Chondrocyte (in vitro differentiated cells): ENCODE measurements at places on chromosomes 6 and 20. TPM values are rescaled to one million over a fixed set of nuclear protein-coding genes. Genes with fewer than 3 reads are reported as not detected.

DNA sequence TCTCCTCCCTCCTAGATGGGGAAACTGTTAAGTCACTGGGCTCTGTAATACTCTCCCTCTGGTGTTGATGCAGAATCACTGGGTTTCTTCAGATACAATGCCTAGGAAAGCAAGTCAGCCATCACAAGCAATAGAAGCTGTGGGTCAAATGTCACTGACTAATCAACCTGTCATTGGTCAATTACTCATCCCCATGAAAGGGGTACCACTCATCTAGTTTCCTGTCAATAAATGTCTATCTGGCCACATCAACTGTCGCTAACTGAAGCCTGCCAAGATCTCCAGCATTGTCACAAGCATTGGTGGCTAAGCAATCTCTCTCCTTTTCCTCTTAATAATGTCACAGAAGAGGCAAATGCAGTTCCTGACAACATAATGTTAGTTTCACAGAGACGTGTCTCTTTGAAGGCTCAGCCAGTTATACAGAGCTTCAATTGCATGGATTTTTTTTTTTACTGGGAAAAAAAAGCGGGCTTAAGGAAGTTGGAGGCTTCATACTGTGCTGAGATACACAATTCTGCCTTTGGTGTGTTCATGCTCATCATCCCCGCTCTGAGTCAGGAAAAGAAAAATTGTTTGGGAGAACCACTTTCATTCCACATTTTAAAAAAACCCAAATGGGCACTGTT is 355.9 kb downstream of the BTBD9 start:
- peaks cover 4% of the 10 kb centered on the region for H3K4me1 ChIP-seq
- H3K27ac ChIP-seq: no peak overlapping the region
- no peak overlapping the region for H3K4me3 ChIP-seq
- no peak for DNase-seq
- peaks cover 1% of the 10 kb centered on the region for H3K36me3 ChIP-seq

GRCh38 chr6:111706841-111707391 is 101.2 kb upstream of the TRAF3IP2 start:
- H3K27ac ChIP-seq: no peak overlapping the region
- H3K4me3 ChIP-seq: no peak overlapping the region
- H3K27me3 ChIP-seq: no peaks in the 10 kb centered on the region

MCHR2 gene
- not detected in 3 replicates for total RNA-seq

- peak overlapping the region; percentile 89 for H3K27ac ChIP-seq
- H3K27me3 ChIP-seq: no peaks in the 10 kb centered on the region
- H3K4me3 ChIP-seq: peak overlapping the region; percentile 7
- H3K4me1 ChIP-seq: peaks cover 34% of the 10 kb centered on the region
- no peak for DNase-seq
Observed at GRCh38 chr6:83378621-83379388, 52.0 kb downstream of the ME1 start.

MYLK2 gene
- 1.3 to 3.3 TPM (median 2.9 TPM) in 3 replicates for total RNA-seq

DNA sequence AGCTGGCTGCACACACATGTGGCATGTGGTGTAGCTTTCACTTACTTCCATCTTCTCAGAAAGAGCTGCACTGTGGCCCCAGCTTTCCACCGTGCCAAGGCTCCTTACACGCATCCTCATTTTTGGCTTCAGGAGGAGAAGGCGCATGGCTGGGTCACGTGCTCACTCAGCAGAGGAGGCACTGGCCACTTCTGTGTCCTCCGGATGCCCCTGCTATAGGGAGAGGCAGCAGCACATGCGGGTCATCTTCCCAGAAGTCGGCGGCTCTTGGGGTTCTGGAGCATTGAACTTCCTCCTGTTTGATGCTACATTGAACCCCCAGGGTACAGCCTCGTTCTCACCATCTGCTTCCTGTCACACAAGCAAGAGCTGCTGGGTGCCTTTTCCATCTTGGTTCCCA is 111.3 kb downstream of the FAM120B start:
- H3K4me1 ChIP-seq: peaks cover 8% of the 10 kb centered on the region
- H3K4me3 ChIP-seq: no peak overlapping the region
- H3K27ac ChIP-seq: no peak overlapping the region
- DNase-seq: peak; percentile 72
- H3K36me3 ChIP-seq: peaks cover 5% of the 10 kb centered on the region
- no peaks in the 10 kb centered on the region for H3K27me3 ChIP-seq

- DNase-seq: no peak
- no peaks in the 10 kb centered on the region for H3K27me3 ChIP-seq
- peaks cover 3% of the 10 kb centered on the region for H3K36me3 ChIP-seq
- H3K4me1 ChIP-seq: no peaks in the 10 kb centered on the region
Observed at GRCh38 chr6:169646906-169647567, 54.8 kb downstream of the WDR27 start.

DNA sequence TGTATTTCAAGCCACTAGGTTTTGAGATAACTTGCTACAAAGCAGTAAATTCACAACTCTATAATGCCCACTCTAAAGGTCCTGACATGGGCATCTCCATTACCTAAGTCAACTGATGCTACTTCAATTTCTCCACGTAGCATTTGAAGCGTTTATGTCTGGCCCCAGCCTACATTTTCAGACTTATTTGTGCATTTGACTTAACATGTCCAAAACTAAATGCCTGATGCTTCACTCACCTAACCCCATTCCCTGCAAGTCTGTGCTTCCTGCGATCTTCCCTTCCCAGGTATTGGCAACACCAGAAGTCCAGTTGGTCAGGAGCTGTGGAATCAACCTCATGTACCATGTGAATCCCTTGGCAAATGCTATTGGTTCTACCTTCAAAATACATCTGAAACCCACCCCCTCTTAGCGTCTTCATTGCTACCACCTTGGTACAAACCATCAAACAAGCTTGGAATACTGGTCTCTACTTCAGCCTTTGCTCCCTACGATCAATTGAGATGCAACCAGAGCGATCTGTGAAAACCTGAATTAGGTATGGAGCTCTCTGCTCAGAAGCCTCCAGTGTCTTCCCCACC is 12.8 kb upstream of the ZNFX1 start:
- H3K27me3 ChIP-seq: no peaks in the 10 kb centered on the region
- H3K4me1 ChIP-seq: peaks cover 41% of the 10 kb centered on the region
- no peak overlapping the region for H3K4me3 ChIP-seq
- no peak for DNase-seq
- H3K36me3 ChIP-seq: peaks cover 49% of the 10 kb centered on the region

TSHZ2 gene
- 0.28 to 0.37 TPM in 2 of 3 replicates, not detected in the other for total RNA-seq

MOG gene
- total RNA-seq: 0.82 TPM in 1 of 3 replicates, not detected in the others

SLC35D3 gene
- not detected in 3 replicates for total RNA-seq

DNA sequence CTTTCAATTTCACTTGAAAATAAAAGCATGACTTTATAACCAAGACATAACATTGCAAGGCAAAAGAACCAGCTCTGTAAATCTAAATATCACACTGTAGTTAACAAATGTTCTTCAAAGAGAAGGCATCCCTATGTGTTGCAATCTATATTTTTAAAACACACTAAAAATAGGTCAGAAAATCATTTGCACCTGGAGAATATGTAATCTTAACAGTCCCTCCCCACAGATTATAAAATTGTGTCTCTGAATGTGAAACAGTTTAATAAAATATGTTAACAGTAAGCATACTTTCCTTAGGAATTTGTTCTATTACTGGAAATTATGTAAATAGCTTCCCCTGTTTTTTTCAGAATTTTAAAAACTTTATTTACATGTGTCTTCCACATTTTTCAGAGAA is 351.9 kb downstream of the COL12A1 start:
- no peak overlapping the region for H3K27ac ChIP-seq
- no peaks in the 10 kb centered on the region for H3K36me3 ChIP-seq
- H3K27me3 ChIP-seq: no peaks in the 10 kb centered on the region
- no peak for DNase-seq
- no peak overlapping the region for H3K4me3 ChIP-seq
- peaks cover 15% of the 10 kb centered on the region for H3K4me1 ChIP-seq

- H3K4me3 ChIP-seq: no peak overlapping the region
- no peak overlapping the region for H3K27ac ChIP-seq
- H3K27me3 ChIP-seq: no peaks in the 10 kb centered on the region
- H3K4me1 ChIP-seq: no peaks in the 10 kb centered on the region
Observed at GRCh38 chr6:139341060-139341459, 33.4 kb downstream of the CITED2 start.

GRCh38 chr6:126724821-126725220 is 384.9 kb downstream of the CENPW start:
- peaks cover 5% of the 10 kb centered on the region for H3K36me3 ChIP-seq
- peaks cover 7% of the 10 kb centered on the region for H3K4me1 ChIP-seq
- DNase-seq: no peak
- H3K27me3 ChIP-seq: no peaks in the 10 kb centered on the region

DNA sequence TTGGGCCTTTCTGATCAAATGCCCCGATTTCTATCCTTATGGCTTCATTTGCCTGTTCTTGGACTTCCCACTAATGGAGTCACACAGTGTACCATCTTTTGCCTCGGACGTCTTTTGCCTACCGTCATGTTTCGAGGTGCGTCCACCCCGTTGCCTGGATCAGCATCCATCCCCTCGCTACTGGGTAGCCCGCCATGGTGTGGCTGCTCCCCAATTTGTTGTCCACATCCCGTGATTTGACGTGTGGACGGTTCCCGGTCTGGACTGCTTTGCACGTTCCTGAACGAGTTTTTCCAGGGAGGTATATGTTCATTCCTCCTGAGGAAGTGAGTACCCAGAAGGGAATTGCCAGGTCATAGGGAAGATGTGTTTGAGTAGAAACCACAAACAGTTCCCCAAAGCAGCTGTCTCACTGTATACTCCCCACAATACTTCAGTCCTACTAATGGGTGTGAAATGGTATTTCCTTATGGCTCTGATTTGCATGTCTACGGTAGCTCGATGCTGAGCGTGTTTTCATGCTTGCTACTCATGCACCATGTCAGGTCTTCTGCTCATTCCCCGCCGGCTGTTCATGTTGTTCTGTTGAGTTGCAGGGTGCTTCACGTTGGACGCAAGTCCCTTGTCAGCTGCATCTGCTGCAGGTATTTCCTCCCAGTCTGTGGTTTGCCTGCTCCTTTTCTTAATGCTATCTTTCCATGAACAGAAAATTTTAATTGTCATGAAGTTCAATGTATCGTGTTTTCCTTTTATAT is 86.8 kb upstream of the AFDN start:
- no peak for DNase-seq
- H3K4me1 ChIP-seq: peaks cover 8% of the 10 kb centered on the region
- no peak overlapping the region for H3K4me3 ChIP-seq
- H3K27ac ChIP-seq: no peak overlapping the region
- no peaks in the 10 kb centered on the region for H3K36me3 ChIP-seq

- no peak overlapping the region for H3K27ac ChIP-seq
- peaks cover 4% of the 10 kb centered on the region for H3K36me3 ChIP-seq
- no peak overlapping the region for H3K4me3 ChIP-seq
- no peaks in the 10 kb centered on the region for H3K27me3 ChIP-seq
- peaks cover 62% of the 10 kb centered on the region for H3K4me1 ChIP-seq
Observed at GRCh38 chr6:147211831-147212230, 7.6 kb downstream of the STXBP5 start.

GRCh38 chr6:31270788-31271640 is 878 bp downstream of the HLA-C start:
- H3K4me3 ChIP-seq: peak overlapping the region; percentile 77
- peaks cover 35% of the 10 kb centered on the region for H3K27me3 ChIP-seq
- DNase-seq: peak; percentile 81
- H3K36me3 ChIP-seq: peaks cover 11% of the 10 kb centered on the region

DNA sequence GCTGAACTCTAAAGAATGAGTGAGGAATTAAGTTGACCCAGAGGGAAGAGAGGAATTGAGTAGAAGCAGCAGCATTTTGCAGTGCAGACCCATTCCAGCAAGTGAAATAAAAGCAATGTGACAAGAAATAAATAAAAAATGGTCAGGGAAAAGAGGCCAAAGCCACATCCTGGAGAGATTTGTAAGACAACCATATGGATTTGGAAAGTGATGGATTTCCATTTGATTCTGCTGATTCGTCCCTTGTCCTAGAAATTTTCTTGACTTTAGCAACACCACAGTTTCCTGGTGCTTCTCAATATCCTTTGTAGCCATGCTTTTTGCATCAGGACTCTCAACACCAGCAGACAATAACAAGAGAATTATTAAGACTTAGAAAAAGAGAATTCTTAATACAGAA is 29.8 kb downstream of the ANKEF1 start:
- peaks cover 8% of the 10 kb centered on the region for H3K4me1 ChIP-seq
- H3K36me3 ChIP-seq: no peaks in the 10 kb centered on the region
- peaks cover 3% of the 10 kb centered on the region for H3K27me3 ChIP-seq

DNA sequence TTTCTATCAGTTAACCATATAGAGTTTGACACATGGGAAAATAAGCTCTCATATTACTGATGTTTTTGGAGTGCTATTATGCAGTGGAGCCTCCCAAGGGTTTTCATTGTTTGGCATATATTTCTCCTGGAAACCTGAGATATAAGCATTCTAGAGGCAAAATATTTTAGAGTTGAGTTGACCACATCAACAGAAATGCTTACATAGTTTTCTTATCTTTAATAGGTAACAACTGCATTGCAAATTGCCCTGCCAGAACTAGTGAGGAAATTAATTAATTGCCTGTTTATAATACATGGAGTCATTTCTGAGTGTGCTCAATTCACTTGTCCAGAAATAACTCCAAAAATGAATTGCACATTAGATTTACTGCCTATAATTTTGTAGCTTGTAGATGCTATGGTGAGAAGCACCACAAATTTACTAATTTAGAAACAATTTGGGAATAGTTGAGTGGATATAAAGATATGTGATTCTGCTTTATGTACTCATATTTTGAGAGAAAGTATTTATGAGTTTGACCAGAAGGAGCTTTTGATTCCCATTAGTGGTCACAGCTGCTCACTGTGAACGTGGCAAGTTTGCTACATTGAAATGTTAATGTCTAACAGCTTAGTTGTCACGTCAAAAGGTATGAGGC is 288.7 kb downstream of the CD109 start:
- H3K4me3 ChIP-seq: no peak overlapping the region
- H3K36me3 ChIP-seq: peaks cover 6% of the 10 kb centered on the region
- no peaks in the 10 kb centered on the region for H3K27me3 ChIP-seq

GRCh38 chr20:13353261-13353945 is 132.3 kb downstream of the ISM1 start:
- H3K4me3 ChIP-seq: no peak overlapping the region
- no peak for DNase-seq
- no peaks in the 10 kb centered on the region for H3K27me3 ChIP-seq
- no peaks in the 10 kb centered on the region for H3K36me3 ChIP-seq

SAMD3 gene
- 0.35 to 0.77 TPM in 2 of 3 replicates, not detected in the other for total RNA-seq

DNA sequence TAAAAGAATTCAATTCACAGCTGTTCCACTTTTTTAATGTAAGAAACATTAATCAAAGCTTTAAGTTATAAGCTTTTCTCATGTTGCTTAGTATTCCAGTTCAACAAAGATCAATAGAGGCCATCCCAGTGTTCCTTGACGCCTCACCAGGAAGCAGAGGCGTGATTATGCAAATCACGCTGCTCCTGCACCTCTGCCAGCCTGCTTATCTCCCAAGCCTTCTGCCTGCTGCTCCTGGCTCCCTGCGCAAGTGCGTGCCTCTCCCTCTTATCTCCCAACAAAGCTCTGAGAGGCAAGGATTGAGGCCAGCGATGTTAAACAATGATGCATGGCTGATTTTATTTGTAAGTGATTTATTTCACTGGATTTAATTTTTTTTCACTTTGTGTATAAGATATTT is 42.8 kb downstream of the INSM1 start:
- no peak overlapping the region for H3K4me3 ChIP-seq
- DNase-seq: no peak
- no peaks in the 10 kb centered on the region for H3K27me3 ChIP-seq
- H3K4me1 ChIP-seq: no peaks in the 10 kb centered on the region
- no peak overlapping the region for H3K27ac ChIP-seq
- no peaks in the 10 kb centered on the region for H3K36me3 ChIP-seq

GRCh38 chr20:50580016-50580747 is 70.0 kb downstream of the PTPN1 start:
- H3K4me3 ChIP-seq: no peak overlapping the region
- H3K36me3 ChIP-seq: peaks cover 22% of the 10 kb centered on the region
- no peak overlapping the region for H3K27ac ChIP-seq
- no peaks in the 10 kb centered on the region for H3K27me3 ChIP-seq
- H3K4me1 ChIP-seq: no peaks in the 10 kb centered on the region
